NCI-H774 (cell line): ENCODE measurements at places on chromosomes 2 and 18.
A peak's percentile ranks its signal among the peaks of the same experiment; 100 is the strongest.

GRCh38 chr18:23239885-23240608 lies 104.8 kb downstream of the CABLES1 start:
- DNase-seq, result no peak

DNA sequence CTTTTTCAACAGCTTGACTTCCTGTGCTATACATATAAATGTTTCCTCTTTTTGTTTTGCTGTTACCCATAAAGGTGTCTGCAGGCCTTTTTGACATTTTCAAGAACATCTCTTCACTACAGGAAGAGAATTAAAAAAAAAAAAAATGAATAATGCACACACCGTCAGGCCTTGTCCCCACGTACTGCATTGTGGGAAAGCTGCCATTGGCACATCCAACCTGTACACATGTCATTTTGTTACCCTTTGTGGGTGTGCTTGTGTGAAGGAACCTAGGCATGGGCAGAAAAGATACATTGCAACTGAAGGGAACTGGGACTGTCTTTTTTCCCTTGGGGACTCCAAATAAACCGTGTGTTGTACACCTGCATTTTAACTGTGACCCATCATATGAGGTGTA lies 16.8 kb upstream of the TMEM37 start:
- DNase-seq, result no peak

DNA sequence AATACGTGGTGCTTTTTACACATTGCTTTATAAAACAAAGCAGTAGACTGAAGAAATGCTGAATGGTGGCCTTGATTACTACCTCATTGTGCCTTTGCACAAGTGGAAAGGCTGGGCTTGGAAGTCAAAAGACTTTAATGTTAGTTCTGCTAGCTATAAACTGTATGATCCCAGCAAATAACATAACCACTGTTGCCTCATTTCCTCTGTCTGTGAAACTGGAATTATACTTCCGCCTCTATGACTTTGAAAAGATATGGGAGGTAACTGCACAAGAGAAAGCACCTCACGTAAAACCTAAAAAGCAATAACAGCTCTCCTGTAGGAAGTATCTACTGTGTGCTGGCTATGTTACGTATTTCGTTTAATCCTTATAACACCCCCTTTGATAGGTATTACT lies 43.4 kb upstream of the DSC1 start:
- no peak for DNase-seq

GRCh38 chr2:167966937-167967913 lies 280.2 kb downstream of the STK39 start:
- no peak for DNase-seq

GRCh38 chr2:182404975-182405561 lies 21.8 kb downstream of the PDE1A start:
- DNase-seq, result no peak

DNA sequence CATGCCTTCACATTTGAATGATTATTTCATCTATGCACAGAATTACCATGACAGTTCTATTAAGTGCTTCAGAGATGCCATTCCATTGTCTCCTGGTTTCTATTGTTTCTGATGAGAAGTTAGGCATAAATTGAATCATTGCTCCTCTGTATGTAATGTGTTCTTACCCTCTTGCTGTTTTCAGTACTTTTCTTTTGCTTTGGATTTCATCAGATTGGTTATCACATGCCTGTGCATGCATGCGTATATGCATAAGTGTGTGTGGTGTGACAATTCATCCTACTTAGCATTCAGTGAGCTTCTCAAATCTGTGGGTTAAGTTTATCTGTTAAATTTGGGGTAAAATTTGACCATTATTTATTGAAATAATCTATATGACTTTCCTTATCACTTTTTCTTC lies 263.3 kb upstream of the RND3 start:
- DNase-seq, result no peak

DNA sequence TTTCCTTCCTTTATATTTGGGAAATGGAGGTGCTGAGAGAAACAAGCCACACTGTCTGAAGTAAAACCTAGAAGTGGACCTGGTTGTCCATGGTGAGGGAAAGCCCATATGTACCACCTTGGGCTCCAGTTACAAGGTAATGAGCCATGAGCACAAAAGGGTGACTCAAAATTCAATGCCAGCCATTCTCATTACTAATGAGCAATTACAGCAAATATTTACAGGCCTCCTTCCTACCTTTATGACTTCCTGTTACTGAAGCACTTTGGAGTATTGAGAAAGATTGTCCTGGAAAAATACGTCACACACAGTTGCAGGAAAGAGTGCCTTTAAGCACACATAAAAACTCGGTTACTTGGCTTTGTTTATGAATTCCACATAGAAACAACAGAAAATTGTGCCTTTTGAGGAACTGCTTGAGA lies 9.1 kb downstream of the EPAS1 start:
- DNase-seq, result peak; percentile 92

GRCh38 chr2:190367091-190367490 lies 23.7 kb downstream of the INPP1 start:
- DNase-seq, result no peak

GRCh38 chr2:192357217-192357616 lies 162.5 kb upstream of the TMEFF2 start:
- no peak for DNase-seq

DNA sequence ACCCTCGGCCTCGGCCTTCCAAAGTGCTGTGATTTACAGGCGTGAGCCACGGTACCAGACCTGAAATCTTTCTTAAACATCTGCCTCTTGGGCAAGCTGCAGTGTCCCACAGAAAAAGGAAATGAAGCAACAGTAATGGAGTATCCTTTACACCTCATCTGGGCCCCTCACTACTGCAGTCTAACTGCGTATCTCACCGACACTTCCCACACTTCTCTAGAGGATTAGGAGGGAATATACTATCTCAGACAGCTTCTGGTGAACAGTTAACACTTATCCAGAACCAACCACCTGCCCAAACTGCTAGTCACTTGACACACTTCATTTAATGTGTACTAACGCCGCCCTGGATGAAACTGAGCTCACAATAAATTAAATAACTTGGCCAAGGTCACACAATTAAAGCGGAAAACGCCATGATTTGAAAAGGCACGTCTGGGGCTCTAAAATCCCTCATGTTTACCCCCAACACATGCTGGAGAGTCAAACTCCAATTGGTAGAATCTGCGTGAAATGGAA lies 993 bp downstream of the COX7A2L start:
- peak; percentile 8 for DNase-seq

GRCh38 chr2:237290261-237290660 lies 123.7 kb downstream of the COL6A3 start:
- no peak for DNase-seq

DNA sequence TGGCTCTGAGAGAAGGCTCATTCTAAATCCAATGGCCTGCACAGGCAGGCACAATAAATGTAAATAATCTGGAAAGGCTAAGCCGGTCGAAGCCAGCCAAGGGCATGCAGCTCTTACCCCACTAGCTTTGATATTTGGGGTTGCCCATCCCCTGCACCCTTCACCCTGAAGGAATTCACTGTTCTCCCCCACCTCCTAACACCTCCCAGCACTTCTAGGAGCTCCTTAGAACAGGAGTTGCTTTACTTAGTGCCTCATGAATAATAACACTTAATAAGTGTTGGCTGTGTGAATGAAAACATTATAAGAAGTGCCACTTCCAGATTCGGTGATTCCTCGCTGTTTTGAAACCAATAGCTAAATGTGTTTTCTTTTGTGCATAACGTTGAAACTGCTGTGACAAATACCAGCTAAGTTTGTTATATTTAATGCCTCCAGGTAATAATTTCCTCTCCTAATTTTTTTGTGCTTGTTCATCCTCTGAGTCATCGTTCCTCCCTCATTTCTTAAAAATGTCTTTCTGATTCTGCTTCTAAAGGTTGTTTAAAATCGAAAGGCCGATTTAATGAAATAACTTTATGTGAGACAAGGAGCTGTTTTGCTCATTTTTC lies 458.8 kb downstream of the METTL4 start:
- no peak for DNase-seq

DNA sequence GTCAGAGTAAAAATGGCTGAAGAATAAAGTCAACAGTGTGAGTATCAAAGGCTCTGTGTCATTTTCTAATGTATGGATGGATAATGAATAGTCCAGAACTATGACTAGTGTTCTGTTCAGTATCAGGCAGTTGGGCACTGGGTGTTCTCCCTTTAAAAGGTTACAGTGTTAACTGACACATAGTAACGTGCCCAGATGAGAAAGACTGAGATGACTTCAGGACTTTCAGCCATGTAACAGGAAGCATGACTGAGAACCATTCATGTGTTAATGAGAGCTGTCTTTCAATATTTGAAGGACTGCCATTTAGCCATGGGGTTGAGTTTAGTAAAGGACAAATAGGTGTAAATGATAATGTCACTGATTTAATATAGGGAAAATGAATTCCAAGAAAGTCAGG lies 187.1 kb downstream of the GULP1 start:
- DNase-seq, result no peak

- DNase-seq, result no peak
Measured at GRCh38 chr18:8262221-8262620, 347.0 kb upstream of the RAB12 start.

- no peak for DNase-seq
Measured at GRCh38 chr2:173239644-173240043, 115.0 kb upstream of the CDCA7 start.

- DNase-seq, result no peak
Measured at GRCh38 chr2:13819896-13820295, 812.6 kb upstream of the LRATD1 start.

DNA sequence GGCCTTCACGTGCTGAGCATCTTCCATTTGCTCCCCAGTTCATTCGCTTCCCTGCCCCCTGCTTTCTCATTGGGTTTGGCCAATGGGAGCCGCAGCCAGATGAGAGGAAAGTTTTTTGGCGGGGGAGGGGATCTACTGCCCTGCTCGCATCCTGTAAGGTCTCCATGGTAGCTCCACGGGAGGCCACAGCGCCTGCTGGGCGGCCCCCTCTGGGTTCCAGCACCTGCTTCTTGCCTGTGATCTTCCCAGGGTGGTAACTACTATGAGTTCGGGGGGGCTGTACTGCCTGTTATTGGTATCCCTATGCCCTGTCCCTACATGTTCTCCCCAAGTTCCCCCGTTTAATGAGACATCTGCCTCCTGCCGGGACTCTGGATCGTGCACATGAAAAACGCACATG lies 57.2 kb downstream of the INPP5D start:
- DNase-seq, result no peak

DNA sequence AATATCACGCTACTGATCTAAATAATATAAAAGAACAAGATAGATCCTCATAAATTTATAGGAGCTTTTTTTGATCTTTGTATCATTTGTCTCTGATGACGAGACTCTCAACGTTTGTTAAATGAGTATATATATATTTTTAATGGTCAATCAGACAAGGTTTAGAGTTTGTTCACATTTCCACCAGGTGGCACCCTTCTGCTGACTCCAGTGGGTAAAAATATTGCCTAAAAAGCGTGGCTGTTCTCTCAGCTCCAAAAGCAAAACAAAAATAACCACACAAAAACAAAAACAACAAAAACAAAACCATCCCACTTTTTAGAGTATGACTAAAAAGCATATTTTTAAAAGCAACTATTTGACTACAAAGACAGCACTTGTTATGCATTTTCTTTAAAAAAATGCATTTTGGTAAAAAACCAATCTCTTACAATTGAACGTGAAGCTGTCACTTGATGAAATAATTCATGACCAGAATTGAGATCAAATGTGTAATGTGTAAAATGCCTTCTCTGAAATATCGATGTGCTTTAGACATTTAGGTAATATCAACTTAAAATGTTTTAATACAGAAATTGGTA lies 723.2 kb downstream of the DPP10 start:
- peak; percentile 47 for DNase-seq
